ENCODE measurements at places on chromosomes 5 and 9. TPM values are rescaled to one million over a fixed set of nuclear protein-coding genes. Genes with fewer than 3 reads are reported as not detected.

DNA sequence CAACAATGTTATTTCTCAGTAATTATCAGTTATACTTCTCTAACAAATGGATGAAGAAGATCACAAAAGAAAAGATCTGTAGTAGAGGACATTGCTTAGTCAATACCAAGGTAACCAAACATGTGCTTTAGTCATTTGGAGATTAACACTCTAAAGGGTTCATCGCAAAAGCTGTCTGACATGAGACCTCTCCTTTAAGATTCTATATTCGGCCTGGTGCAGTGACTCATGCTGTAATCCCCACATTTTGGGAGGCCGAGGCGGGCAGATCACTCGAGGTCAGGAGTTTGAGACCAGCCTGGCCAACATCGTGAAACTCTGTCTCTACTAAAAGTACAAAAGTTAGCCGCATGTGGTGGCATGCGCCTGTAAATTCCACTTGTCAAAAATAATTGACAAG lies 18.3 kb upstream of the CKMT2 start:
- no peak for DNase-seq

- DNase-seq: no peak
These were observed 240.3 kb downstream of the KIAA0825 start for GRCh38 chr5:94378062-94378461.

- DNase-seq: no peak
These were observed 16.5 kb upstream of the TOR1B start for GRCh38 chr9:129786481-129786880.

DNA sequence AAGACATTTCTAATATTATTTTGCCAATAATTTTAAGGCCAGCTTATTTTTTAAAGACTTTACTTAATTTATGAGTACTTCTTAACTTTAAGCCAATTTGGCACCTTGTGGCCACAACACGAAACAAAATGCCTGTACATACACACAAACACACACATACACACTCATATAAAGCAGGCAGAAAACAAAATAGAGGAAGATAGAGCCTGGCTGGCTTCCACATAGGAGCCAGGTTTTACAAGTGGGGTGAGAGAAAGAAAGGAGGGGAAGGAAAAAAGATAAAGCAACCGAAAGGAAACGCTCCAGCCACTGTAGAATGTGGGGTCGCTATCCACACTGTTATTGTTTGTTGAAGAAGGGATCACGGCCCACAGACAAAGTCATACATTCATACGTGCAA lies 10.4 kb downstream of the GMCL2 start:
- DNase-seq: no peak

- no peak for DNase-seq
These were observed 1977.7 kb upstream of the CDH9 start for GRCh38 chr5:29016067-29016466.

- no peak for DNase-seq
These were observed 48.3 kb upstream of the IRX4 start for GRCh38 chr5:1930880-1931603.

GRCh38 chr5:159849437-159850083 lies 66.7 kb upstream of the ADRA1B start:
- peak; percentile 47 for DNase-seq

DNA sequence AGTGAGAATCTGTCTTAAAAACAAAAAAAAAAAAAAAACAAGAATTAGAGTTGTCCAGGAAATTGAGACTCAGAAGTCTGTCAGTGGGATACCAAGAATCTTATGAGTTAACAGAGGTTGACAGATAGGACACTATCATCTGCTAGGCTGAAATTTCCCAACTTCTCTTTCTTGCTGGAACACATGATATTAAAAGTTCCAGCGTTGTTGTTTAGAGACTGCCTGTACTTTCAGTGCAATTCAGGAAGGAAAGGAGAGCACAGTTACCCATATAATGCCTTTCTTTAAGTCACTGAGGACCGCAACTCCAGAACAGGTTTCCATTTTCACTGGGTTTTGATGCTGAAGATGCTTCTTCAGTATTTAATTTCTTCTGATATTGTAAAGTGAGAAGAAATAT lies 13.5 kb downstream of the TRPM6 start:
- DNase-seq: no peak

GRCh38 chr5:94928891-94929290 lies 310.4 kb downstream of the SLF1 start:
- DNase-seq: no peak

- no peak for DNase-seq
These were observed 240.2 kb downstream of the PBX3 start for GRCh38 chr9:125987420-125987819.

DNA sequence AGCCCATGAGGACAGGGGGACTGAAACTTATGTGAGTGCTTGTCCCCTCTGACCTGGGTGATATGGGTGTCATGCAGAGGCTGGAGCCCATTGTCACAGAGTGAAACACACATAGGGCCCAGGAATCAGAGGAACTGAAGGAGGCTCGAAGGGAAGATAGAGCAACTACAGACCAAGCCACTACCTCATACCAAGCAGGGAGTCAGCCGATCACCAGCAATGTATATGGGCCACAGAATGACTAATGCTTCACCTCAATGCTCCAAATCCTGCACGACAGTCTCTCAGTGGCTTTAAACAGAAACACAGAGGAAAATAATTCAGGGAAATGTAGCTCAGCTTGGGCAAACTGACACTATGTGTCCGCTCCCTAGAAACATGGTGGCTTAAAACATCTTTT lies 8.9 kb upstream of the FBXW11 start:
- DNase-seq: no peak

GRCh38 chr5:17156463-17156862 lies 61.0 kb upstream of the BASP1 start:
- no peak for DNase-seq

DNA sequence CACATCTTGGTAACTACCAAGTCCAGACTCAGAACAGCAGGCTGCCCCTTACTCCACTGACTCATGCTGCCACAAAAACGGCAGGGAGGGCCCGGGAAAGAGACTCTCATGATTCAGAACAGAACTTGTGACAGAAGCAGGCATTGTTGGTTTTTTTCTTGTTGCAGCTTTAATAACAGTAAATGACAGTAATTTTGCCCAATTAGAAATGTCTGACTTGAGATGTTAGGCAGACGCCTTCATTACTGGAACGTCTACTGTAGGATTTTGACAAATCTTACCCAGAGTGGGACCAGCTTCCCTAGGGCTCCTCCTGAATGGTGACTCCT lies 77.9 kb downstream of the SEMA5A start:
- DNase-seq: no peak

- DNase-seq: no peak
These were observed 8.4 kb upstream of the SAP30L start for GRCh38 chr5:154437281-154437965.

- DNase-seq: no peak
These were observed 2.1 kb downstream of the CPLANE1 start for GRCh38 chr5:37247036-37247435.

DNA sequence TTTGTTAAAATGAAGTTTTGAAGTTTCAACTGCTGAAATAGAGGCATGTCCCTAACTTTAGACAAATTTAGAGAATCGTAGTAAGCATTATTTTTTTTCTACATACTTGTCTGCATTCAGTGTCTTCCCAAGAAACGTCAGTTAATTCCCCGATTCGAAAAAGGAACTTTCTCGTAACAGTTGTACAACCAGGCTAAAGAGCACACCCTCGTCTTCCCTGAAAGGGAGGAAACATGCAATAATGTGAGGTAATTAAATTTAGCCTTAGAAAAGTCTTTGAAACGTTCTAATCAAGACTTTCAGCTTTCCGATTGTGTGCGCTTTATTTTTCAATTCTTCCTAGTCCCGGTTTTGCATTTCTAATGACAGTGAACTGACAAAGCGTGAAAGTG lies 374 bp upstream of the SLC1A3 start:
- DNase-seq: no peak

- no peak for DNase-seq
These were observed 255.1 kb downstream of the MAT2B start for GRCh38 chr5:163760498-163760897.

DNA sequence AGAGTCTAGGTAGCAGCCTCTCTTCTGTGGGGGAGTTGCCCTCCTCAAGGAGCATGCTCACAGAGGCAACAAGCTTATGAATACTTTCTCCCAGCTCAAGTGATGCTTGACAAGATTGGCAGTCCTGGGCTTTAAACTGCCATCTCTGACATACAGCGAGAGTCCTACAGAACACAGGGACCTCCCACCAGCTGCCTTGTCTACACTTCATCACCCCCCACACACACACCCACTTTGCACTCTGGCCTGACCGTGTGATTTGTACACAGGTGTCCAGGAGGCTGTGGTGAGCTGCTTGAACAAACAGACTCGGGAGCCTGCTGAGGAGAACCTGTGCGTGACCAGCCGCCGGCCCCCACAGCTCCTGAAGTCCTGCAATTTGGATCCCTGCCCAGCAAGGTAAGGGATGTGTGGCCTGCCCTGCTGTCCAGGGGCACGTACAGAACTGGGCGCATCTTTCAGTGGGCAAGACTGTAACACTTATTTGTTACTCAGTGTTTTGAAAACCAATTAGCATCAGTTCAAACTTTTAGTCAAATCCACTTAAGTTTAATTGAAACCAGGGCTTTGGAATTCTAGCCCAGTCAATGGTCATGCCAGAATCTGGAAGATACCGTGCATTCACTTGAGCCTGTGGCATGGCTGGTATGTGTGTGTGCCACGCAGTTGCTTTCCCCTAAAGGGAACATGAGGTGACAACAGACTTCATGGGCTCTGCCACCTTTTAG lies 247.5 kb downstream of the ADAMTSL1 start:
- no peak for DNase-seq

GRCh38 chr5:89584339-89584956 lies 701.5 kb upstream of the MEF2C start:
- no peak for DNase-seq

- no peak for DNase-seq
These were observed 215.6 kb upstream of the ADAMTS16 start for GRCh38 chr5:4924577-4924976.

GRCh38 chr9:71179183-71179582 lies 57.8 kb upstream of the TRPM3 start:
- DNase-seq: no peak

DNA sequence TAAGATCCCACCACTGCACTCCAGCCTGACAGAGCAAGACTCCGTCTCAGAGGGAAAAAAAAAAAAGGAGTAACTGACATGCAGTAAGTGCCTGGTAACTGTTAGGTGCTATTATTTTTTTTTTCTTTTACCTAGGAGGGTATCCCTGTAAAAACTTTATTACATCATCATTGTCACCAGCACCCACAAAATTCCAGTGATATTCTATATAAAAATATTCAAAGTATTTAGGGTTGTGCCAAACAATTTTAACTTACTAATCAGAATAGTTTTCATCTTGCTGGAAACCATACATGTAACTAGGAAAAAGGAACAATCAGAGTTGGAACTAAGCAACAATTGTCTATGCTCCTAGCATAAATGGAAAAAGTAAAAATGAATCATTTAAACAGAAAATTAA lies 112.4 kb downstream of the SSBP2 start:
- DNase-seq: no peak

GRCh38 chr9:99592834-99593574 lies 228.7 kb upstream of the NR4A3 start:
- no peak for DNase-seq

DNA sequence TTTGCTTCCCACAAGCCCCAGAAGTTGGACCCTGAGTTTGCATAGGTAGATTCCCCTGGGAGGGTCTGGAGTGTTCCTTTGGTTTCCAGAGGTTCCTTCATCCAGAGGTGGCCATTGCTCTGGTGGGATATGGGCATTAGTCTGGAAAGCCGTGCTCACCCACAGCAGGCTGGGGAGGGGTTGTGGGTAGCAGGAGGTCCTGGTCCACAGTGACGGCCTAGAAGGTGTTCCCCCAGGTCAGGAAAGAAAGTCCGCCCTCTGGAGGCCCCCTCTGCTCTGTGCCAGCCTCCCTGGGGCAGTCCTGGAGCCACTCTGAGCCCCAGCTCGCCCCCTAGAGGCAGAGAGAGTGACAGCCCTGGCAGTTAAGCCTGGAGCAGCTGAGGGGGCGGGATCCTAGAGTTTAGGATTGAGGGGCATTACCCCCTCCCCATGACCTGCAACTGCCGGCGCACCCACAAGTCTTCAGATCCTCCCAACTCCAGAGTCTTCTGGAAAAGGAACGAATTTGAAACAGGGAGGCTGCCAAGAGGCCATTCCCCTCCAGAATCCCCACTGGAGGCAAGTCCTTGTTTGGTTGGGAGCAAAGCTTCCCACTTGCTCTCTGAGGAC lies 36.8 kb downstream of the NDST1 start:
- peak; percentile 27 for DNase-seq

DNA sequence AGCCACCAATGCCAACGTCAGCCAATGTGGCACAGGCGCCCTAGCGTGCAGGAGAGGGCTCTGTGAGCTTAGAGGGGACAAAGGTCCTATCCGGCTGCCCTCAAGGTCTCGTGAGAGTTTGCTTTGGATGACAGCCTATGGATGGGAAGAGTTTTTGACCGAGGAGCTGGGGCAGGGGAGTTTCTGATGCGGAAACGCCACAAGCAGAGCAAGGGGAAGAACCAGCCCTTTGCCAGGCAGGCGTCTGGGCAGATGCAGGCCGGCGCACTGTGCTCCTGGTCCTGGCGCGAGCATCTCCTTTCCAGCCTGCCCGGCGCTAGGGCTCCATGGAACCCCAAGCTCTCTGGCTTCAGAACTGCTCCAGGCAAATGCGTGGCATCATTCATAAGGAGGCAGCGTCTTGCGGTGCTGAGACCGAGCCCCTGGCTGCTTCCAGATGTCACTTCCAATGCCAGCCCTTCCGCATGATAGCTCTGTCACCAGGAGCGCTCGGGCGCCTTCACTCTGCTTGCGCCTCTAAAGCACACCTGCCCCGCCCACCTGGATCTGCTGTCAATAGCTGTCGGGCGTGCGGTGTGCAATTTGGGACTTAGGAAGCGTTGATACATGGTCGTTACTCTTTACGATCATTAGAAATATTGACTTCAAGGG lies 374.9 kb upstream of the IRX1 start:
- DNase-seq: no peak

GRCh38 chr5:90548069-90548593 lies 10.5 kb upstream of the ADGRV1 start:
- DNase-seq: no peak

DNA sequence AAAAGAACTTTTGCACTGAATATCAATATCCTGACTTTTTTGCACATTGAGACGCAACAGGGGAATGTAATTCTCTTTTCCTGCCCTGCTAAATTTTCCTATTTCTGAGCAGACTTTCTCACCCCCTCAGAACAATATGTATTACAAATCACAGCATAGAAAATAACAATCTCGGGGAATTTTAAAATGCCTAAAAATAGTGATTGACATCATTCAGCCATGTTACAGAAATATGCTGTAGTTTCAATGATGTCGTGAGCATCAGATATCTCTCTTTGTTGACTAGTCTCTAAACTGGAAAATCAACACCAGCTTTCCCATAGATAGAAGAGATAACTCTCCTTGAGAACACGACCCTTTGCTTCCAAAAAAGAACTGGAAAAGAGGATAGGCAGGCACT lies 166.7 kb downstream of the ZDHHC21 start:
- DNase-seq: no peak

GRCh38 chr5:134133995-134134541 lies 19.6 kb downstream of the TCF7 start:
- peak; percentile 13 for DNase-seq

The PCDHGB1 gene
- 0.76 TPM for total RNA-seq

The ARHGEF37 gene
- 28.6 TPM for total RNA-seq

The SLC34A3 gene
- not detected for total RNA-seq

The PCDHGA5 gene
- total RNA-seq: 1.8 TPM

The NUTM2G gene
- not detected for total RNA-seq

The MLANA gene
- not detected for total RNA-seq

The ZNF618 gene
- 0.93 TPM for total RNA-seq

The SEMA5A gene
- 0.46 TPM for total RNA-seq

The TCF7 gene
- total RNA-seq: 0.25 TPM

The PPP2R2B gene
- total RNA-seq: not detected

The OBP2A gene
- total RNA-seq: not detected

The FBP1 gene
- total RNA-seq: 0.46 TPM

The ADAMTSL1 gene
- total RNA-seq: 0.20 TPM

The SLC6A18 gene
- not detected for total RNA-seq

All from gastrocnemius medialis (tissue), 4 donors.